ENCODE measurements at places on chromosomes 16 and 17. TPM values are rescaled to one million over a fixed set of nuclear protein-coding genes. Genes with fewer than 3 reads are reported as not detected.

DNA sequence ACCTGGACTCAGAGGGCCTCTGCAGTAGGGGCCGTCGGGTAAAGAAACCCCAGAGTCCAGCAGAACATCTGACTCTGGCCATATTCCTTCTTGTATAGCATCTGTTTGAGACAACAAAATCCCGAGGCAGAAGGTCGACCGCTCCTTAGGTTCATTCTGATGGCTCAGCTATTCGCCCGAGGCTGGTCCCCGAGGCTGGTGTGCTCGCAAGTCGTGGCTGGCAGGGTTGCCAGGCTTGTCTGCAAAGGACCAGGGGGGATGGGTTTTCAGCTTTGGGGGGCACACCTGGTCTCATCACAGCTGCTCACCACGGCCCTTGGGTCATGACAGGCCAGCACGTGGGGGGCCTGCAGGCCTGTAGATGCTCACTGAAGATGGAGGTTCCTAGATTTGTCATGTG lies 119.1 kb downstream of the BANP start:
- no peak overlapping the region for H3K4me3 ChIP-seq
- H3K27me3 ChIP-seq: no peaks in the 10 kb centered on the region
- H3K27ac ChIP-seq: no peak overlapping the region
- peaks cover 9% of the 10 kb centered on the region for H3K36me3 ChIP-seq
- H3K4me1 ChIP-seq: no peaks in the 10 kb centered on the region
- DNase-seq: no peak

GRCh38 chr17:50361561-50362480 lies 11.2 kb downstream of the MRPL27 start:
- H3K36me3 ChIP-seq: peaks cover 40% of the 10 kb centered on the region
- H3K4me3 ChIP-seq: no peak overlapping the region
- no peak overlapping the region for H3K27ac ChIP-seq
- DNase-seq: peak; percentile 18

DNA sequence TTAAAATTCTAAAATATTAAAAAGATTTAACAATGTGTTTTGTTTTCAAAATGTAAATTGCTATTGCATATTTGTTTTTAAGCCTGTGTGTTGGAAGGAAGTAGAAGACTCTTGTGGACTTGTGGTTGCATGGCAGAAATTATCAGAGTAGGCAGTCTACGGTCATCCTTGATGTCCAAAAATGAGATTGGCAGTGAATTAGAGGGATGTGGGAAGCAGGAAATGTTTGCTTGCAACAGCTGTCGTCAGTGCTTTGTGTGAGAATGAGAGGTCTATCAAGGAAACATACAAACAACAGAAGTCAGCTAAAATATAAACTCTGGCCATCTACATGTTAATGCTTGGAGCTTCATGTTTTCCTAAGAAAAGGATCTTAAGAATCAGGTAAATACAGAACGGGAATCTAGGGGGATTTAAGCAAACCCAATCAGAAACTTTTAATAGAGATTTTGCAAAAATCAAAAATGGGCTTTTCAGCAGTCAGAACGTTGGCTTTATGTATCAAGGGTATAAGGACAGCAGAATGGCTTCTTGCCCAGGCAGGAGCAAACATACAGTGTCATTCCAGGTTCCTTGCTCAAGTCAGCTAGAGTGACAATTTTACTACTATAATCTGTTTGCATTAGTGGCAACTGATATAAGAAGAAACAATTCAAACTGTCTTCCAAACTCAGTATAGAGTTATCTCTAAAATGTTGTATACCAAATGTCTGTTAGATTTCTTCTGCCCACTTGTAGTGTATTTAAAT lies 196.7 kb downstream of the CYB561 start:
- H3K4me3 ChIP-seq: no peak overlapping the region
- H3K27ac ChIP-seq: no peak overlapping the region
- no peaks in the 10 kb centered on the region for H3K36me3 ChIP-seq

GRCh38 chr16:49603956-49604355 lies 230.4 kb downstream of the C16orf78 start:
- no peak overlapping the region for H3K4me3 ChIP-seq
- H3K36me3 ChIP-seq: no peaks in the 10 kb centered on the region
- no peaks in the 10 kb centered on the region for H3K27me3 ChIP-seq
- peak; percentile 65 for DNase-seq

DNA sequence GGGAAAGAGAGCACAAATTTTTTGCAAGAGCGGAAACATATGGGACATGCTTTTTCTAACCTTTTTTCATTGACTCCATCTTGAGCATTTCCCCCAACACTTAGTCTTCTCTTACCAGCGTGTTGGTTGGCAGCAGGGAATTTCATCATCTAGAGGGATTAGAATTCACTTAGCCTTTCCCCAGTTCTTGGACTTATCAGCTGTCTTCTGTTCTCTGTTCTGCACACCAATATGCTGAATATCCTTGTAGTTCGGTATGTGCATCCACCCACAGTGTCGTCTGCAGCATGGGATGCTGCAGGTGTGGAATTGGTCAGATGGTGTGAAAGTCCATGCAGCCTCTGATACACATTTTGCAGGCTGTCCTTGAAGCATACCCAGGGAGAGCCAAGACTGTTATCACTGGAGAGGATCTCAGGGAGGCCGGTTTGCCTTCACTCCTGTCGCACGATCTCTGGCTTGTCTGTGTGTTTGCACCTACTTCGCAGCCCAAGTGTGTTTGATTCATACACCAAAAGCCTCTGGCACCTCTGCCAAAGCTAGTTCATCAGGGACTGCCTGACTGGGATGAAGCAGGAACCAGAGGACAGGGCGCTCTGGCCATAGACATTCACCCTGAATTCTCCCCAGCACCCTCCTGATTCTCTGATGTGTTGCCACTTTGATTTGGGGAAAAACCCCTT lies 93.3 kb downstream of the SOCS1 start:
- H3K27me3 ChIP-seq: no peaks in the 10 kb centered on the region
- H3K4me3 ChIP-seq: no peak overlapping the region
- H3K4me1 ChIP-seq: peaks cover 6% of the 10 kb centered on the region
- no peak for DNase-seq
- H3K27ac ChIP-seq: no peak overlapping the region
- H3K36me3 ChIP-seq: peaks cover 15% of the 10 kb centered on the region

GRCh38 chr16:15979801-15980200 lies 30.4 kb downstream of the ABCC1 start:
- no peak overlapping the region for H3K4me3 ChIP-seq
- H3K36me3 ChIP-seq: no peaks in the 10 kb centered on the region
- H3K27ac ChIP-seq: no peak overlapping the region
- DNase-seq: no peak
- peaks cover 24% of the 10 kb centered on the region for H3K4me1 ChIP-seq

GRCh38 chr16:87948119-87948545 lies 3.1 kb upstream of the BANP start:
- no peaks in the 10 kb centered on the region for H3K36me3 ChIP-seq
- H3K4me3 ChIP-seq: no peak overlapping the region
- H3K27ac ChIP-seq: peak overlapping the region; percentile 55

DNA sequence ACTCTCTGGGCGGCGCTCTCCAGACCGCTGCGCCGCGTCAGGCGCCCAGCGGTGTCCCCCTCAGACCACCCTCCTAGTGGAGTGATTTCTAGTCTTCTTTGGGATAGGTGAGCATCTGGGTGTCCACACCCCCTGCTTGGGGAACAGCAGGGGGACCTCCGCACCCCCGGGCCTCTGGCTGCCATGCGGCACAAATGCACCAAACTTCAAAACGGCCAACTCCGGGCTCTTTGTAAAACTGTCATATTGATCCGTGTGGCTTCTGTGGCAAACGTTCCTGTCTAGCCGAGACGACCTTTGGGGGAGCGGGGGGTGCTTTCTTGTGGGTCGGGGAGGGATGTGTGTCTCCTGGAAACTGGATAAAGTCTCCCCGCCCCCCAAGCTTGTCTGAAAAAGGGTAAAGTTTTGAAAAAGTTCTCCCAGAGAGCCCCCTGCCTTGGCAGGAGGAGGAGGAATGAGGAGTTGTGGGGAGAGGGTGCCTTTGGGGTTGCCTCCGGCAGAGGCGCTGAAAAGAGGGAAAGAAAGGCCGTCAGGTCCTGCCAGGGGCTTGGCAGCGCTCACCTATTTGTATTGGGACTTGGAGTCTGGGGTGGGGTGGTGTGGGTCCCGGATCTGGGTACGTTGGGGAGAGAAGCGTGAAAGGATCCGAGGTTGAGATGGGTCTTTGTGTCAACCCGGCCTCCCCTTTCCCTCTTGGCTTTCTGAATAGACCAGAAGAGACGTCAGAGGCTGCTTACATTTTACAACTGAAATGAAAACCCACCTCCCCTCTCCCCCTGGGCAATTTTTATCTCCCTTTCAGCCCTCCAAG lies 2.2 kb upstream of the CHD3 start:
- peak; percentile 42 for DNase-seq
- peak overlapping the region; percentile 62 for H3K4me3 ChIP-seq
- no peaks in the 10 kb centered on the region for H3K27me3 ChIP-seq
- peak overlapping the region; percentile 89 for H3K27ac ChIP-seq
- H3K36me3 ChIP-seq: peaks cover 20% of the 10 kb centered on the region
- peaks cover 62% of the 10 kb centered on the region for H3K4me1 ChIP-seq

- no peak overlapping the region for H3K27ac ChIP-seq
- no peak for DNase-seq
- H3K4me1 ChIP-seq: no peaks in the 10 kb centered on the region
- H3K36me3 ChIP-seq: no peaks in the 10 kb centered on the region
- no peaks in the 10 kb centered on the region for H3K27me3 ChIP-seq
Measured at GRCh38 chr16:53998966-53999522, 287.5 kb downstream of the IRX3 start.

- H3K27ac ChIP-seq: no peak overlapping the region
- DNase-seq: no peak
- H3K36me3 ChIP-seq: peaks cover 7% of the 10 kb centered on the region
Measured at GRCh38 chr16:87829622-87829980, 39.7 kb downstream of the SLC7A5 start.

- no peaks in the 10 kb centered on the region for H3K36me3 ChIP-seq
- no peak overlapping the region for H3K4me3 ChIP-seq
- H3K4me1 ChIP-seq: no peaks in the 10 kb centered on the region
- no peaks in the 10 kb centered on the region for H3K27me3 ChIP-seq
- no peak for DNase-seq
Measured at GRCh38 chr16:83343935-83344366, 463.8 kb upstream of the HSBP1 start.

GRCh38 chr16:10580883-10581247 lies 467 bp upstream of the EMP2 start:
- no peaks in the 10 kb centered on the region for H3K36me3 ChIP-seq
- H3K4me1 ChIP-seq: peaks cover 51% of the 10 kb centered on the region
- H3K4me3 ChIP-seq: peak overlapping the region; percentile 82
- H3K27me3 ChIP-seq: no peaks in the 10 kb centered on the region
- DNase-seq: no peak
- peak overlapping the region; percentile 100 for H3K27ac ChIP-seq

DNA sequence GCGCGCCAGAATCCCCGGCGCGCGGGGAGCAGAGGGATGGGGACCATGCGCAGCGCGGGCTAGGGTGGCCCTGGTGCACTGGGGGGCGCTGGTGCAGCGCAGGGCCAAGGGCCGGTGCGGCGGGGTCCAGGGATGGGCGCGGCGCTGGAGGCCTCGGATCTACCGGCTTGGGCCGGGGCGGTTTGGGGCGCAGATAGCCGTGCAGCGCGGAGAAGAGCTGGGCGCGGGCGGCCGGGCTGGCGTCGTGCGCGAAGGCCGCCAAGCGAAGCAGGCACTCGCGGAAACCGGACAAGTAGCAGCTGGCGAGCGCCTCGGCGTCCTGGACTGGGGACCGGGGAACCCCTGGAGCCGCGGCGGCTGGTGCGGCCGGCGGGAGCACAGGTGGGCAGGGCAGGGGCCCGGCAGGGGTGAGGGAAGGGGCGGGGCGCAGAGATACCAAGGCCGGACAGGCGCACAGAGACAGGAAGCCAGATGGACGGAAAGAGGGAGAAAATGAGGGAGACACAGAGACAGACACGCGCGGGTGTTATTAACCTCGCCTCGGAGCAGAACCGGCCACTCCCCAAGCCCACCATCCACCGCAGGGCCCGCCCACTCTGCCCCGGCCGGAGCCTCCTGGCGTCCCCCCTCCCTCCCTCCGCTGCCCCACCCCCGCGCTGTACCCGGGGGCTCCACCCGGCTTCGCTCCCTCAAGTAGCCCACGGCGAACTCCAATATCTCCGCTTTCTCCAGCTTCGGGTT lies 2.1 kb downstream of the HES7 start:
- H3K27me3 ChIP-seq: peaks cover 39% of the 10 kb centered on the region
- peaks cover 77% of the 10 kb centered on the region for H3K4me1 ChIP-seq
- no peaks in the 10 kb centered on the region for H3K36me3 ChIP-seq
- H3K4me3 ChIP-seq: peak overlapping the region; percentile 66
- no peak overlapping the region for H3K27ac ChIP-seq
- no peak for DNase-seq

- no peak overlapping the region for H3K27ac ChIP-seq
- DNase-seq: peak; percentile 35
- peaks cover 15% of the 10 kb centered on the region for H3K36me3 ChIP-seq
- no peaks in the 10 kb centered on the region for H3K4me1 ChIP-seq
Measured at GRCh38 chr17:82043507-82043906, 6.0 kb upstream of the DCXR start.

DNA sequence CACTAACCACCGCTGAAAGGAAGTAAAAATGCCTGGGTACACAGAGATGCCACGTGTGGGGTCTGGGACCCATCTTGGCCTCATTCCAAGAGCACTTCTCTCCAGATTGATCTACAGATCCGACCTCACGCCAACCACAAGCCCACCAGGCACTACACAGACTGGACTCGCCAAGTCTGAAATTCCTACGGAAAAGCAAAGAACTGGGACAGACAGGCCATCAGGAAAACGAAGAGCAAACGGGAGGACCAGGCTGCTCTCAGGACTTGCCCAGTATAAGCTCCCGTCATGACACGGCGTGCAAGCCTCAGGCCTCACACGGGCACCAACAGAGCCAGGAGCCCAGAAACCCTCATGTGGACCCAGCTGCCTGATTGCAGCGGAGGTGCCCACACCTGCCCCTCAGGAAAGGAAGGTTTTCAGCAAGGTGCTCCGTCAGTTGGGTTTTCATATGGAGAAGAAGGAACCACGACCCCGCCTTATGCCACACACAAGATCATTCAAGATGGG lies 20.1 kb upstream of the C16orf95 start:
- no peak overlapping the region for H3K27ac ChIP-seq
- peaks cover 6% of the 10 kb centered on the region for H3K36me3 ChIP-seq
- H3K4me1 ChIP-seq: no peaks in the 10 kb centered on the region
- H3K27me3 ChIP-seq: no peaks in the 10 kb centered on the region
- no peak overlapping the region for H3K4me3 ChIP-seq
- DNase-seq: no peak

The CCDC144A gene
- total RNA-seq: 8.3 TPM

The CCL22 gene
- 0.46 TPM for total RNA-seq

The GAST gene
- total RNA-seq: not detected

The ICAM2 gene
- total RNA-seq: 27.2 TPM

The NAGS gene
- 4.3 TPM for total RNA-seq

The NT5M gene
- 1.6 TPM for total RNA-seq

The MYH2 gene
- 0.10 TPM for total RNA-seq

The TAC4 gene
- not detected for total RNA-seq

The KRT23 gene
- total RNA-seq: 1.4 TPM

The MYADML2 gene
- not detected for total RNA-seq

The BRIP1 gene
- total RNA-seq: 0.55 TPM

The FZD2 gene
- total RNA-seq: 4.2 TPM

Measured in upper lobe of left lung (tissue), 6 donors.